ENCODE measurements at places on chromosomes 1 and 21.

DNA sequence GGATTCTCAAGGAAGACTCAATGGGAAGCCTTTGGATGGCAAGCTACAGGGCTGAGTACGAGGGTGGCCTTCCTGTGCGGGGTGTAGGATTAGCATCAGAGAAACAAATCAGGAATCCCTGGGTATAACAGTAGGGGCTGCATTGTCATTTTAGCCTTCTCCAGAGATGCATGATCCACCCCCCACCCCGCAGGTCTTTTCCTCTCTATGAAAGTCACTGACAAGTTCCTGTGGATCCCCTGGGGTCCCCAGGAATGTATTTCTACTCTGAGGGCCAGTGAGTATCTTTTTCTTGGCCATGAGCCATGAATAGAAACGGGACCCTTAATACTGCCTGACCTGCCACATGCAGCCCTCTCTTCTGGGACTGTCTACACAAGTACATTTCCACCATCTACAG, 473.0 kb upstream of the VAMP3 start:
- no peaks in the 10 kb centered on the region for H3K27me3 ChIP-seq
- no peak for DNase-seq
- H3K4me1 ChIP-seq, result peaks cover 32% of the 10 kb centered on the region
- no peak overlapping the region for H3K4me3 ChIP-seq
- H3K36me3 ChIP-seq, result no peaks in the 10 kb centered on the region

- peaks cover 4% of the 10 kb centered on the region for H3K4me1 ChIP-seq
- H3K27me3 ChIP-seq, result no peaks in the 10 kb centered on the region
- H3K27ac ChIP-seq, result no peak overlapping the region
- no peak overlapping the region for H3K4me3 ChIP-seq
Observed at GRCh38 chr1:14782741-14783591, 184.5 kb downstream of the KAZN start.

DNA sequence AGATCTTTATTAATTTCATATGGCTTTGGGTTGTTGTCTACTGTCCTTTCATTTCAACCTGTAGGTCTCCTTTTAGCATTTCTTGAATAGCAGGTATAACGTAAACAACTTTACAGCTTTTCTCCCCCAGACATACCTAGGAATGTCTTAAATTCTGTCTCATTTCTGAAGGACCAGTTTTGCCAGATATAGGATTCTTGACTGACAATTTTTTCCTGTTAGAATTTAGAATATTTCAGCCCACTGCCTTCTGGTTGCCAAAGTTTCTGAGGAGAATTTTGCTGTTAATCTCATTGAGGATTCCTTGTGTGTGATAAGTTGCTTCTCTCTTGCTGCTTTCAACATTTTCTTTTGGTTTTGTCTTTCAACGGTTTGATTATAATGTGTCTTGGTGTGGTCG, 60.1 kb downstream of the CCDC30 start:
- H3K27me3 ChIP-seq, result no peaks in the 10 kb centered on the region
- H3K36me3 ChIP-seq, result no peaks in the 10 kb centered on the region
- H3K27ac ChIP-seq, result no peak overlapping the region
- no peak overlapping the region for H3K4me3 ChIP-seq

GRCh38 chr1:208520438-208521099, 276.4 kb upstream of the PLXNA2 start:
- DNase-seq, result no peak
- no peak overlapping the region for H3K4me3 ChIP-seq
- no peaks in the 10 kb centered on the region for H3K4me1 ChIP-seq
- no peaks in the 10 kb centered on the region for H3K27me3 ChIP-seq
- H3K36me3 ChIP-seq, result no peaks in the 10 kb centered on the region

GRCh38 chr1:173341307-173341706, 134.2 kb upstream of the TNFSF4 start:
- no peaks in the 10 kb centered on the region for H3K36me3 ChIP-seq
- peaks cover 1% of the 10 kb centered on the region for H3K4me1 ChIP-seq
- peak; percentile 56 for DNase-seq
- H3K4me3 ChIP-seq, result no peak overlapping the region
- H3K27ac ChIP-seq, result no peak overlapping the region

GRCh38 chr21:36973986-36974850, 7.7 kb upstream of the HLCS start:
- H3K4me3 ChIP-seq, result no peak overlapping the region
- no peak overlapping the region for H3K27ac ChIP-seq
- H3K27me3 ChIP-seq, result no peaks in the 10 kb centered on the region
- H3K36me3 ChIP-seq, result no peaks in the 10 kb centered on the region

- no peak for DNase-seq
- no peak overlapping the region for H3K27ac ChIP-seq
Observed at GRCh38 chr1:61388566-61388965, 306.2 kb downstream of the NFIA start.

GRCh38 chr1:153312570-153313186, at the start of gene PGLYRP3:
Gene PGLYRP3 (minus strand): TSS chr1:153312952. CDS start chr1:153310665, 2,287 bp downstream.
- H3K4me1 ChIP-seq, result no peaks in the 10 kb centered on the region
- no peaks in the 10 kb centered on the region for H3K36me3 ChIP-seq
- H3K27ac ChIP-seq, result no peak within 1 kb of the TSS
- peaks cover 8% of the 10 kb centered on the region for H3K27me3 ChIP-seq
- DNase-seq, result no peak

GRCh38 chr1:10765734-10766478, 30.5 kb downstream of the CASZ1 start:
- H3K27me3 ChIP-seq, result peaks cover 75% of the 10 kb centered on the region
- no peaks in the 10 kb centered on the region for H3K36me3 ChIP-seq
- H3K27ac ChIP-seq, result no peak overlapping the region
- H3K4me3 ChIP-seq, result no peak overlapping the region
- H3K4me1 ChIP-seq, result no peaks in the 10 kb centered on the region

DNA sequence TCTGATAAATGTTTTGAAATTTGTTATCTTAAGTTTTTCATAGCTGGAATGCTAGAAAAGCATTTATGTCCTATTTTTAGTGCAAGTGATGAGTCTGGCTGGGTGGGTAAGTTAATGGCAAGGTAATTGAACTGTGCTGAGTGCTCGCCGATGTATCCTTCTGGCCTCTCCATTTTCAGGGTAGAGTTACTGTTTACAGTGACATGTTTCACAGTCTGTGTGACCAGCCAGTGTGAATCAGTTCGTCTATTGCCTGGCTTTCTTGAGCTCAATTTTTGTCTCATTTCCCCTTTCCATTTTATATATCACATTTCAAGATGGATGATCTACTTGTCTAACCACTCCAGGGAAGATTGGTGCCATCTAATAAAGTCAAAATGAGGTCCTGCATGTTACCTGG, 44.1 kb downstream of the ITSN1 start:
- H3K4me3 ChIP-seq, result no peak overlapping the region
- H3K4me1 ChIP-seq, result peaks cover 9% of the 10 kb centered on the region
- H3K27ac ChIP-seq, result peak overlapping the region; percentile 69

DNA sequence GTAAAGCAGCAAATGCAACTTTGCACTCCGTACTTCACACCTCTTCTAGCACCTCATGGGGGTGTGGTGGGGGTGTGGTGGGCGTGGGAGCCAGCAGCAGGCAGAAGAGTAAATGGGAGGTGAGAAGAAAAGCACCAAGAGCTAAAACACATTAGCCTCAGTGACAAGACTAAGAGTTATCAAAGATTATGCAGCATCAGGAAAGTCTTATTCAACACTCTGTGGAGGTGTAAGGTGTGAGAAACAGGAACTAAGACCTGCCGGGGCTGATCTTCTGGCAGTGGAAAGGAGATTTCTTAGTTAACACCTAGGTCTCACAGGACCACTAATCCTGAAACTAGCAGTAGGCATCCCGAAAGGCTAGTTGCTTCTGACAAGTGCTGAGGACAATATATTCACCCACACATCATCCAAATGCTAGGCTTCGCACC, 9.9 kb downstream of the TGFBR3 start:
- no peaks in the 10 kb centered on the region for H3K27me3 ChIP-seq
- no peak overlapping the region for H3K27ac ChIP-seq
- DNase-seq, result no peak
- peaks cover 28% of the 10 kb centered on the region for H3K36me3 ChIP-seq
- peaks cover 8% of the 10 kb centered on the region for H3K4me1 ChIP-seq

- H3K27ac ChIP-seq, result no peak overlapping the region
- no peaks in the 10 kb centered on the region for H3K27me3 ChIP-seq
- no peaks in the 10 kb centered on the region for H3K36me3 ChIP-seq
- no peaks in the 10 kb centered on the region for H3K4me1 ChIP-seq
- H3K4me3 ChIP-seq, result no peak overlapping the region
Observed at GRCh38 chr1:215797859-215798258, 230.8 kb downstream of the KCTD3 start.

GRCh38 chr1:53687901-53688300, 51.1 kb downstream of the GLIS1 start:
- DNase-seq, result no peak
- H3K4me1 ChIP-seq, result peaks cover 63% of the 10 kb centered on the region
- no peak overlapping the region for H3K4me3 ChIP-seq
- peaks cover 6% of the 10 kb centered on the region for H3K36me3 ChIP-seq
- H3K27ac ChIP-seq, result peak overlapping the region; percentile 41

DNA sequence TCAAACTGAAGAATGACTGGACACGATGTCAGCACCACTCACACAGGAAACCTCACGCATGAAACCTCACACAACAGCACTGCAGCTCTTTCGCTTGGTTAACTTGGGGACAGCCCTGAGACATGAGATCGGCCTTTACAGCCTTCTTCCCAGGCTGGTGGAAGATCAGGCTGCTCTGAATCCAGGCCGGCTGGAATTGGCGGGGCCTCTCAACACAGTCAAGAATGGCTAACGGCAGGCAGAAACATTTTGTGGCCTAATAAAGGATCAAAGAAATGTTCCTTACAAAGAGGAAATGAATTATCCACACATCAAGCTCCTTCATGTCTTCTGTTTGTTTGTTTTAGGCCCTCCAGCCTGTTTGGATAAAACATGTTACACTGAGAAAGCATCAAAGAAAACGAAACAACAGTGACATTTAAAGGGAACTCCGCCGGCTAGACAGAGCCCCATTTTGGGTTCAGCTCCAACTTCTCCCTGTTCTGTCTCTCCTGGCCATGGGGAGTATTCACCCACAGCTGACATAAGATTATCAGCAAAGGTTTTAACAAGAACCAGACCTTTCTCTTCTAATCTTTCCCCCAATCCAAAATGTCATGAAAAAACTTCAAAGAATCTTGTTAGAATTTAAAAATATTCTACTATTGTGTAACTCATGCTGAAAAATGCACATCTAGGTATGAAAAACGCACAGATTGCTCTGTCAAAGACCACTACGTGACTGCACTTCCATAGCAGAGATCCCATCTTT, 131.2 kb downstream of the SLC45A1 start:
- no peak overlapping the region for H3K4me3 ChIP-seq
- no peaks in the 10 kb centered on the region for H3K36me3 ChIP-seq
- DNase-seq, result peak; percentile 73
- peak overlapping the region; percentile 5 for H3K27ac ChIP-seq
- H3K4me1 ChIP-seq, result peaks cover 2% of the 10 kb centered on the region

DNA sequence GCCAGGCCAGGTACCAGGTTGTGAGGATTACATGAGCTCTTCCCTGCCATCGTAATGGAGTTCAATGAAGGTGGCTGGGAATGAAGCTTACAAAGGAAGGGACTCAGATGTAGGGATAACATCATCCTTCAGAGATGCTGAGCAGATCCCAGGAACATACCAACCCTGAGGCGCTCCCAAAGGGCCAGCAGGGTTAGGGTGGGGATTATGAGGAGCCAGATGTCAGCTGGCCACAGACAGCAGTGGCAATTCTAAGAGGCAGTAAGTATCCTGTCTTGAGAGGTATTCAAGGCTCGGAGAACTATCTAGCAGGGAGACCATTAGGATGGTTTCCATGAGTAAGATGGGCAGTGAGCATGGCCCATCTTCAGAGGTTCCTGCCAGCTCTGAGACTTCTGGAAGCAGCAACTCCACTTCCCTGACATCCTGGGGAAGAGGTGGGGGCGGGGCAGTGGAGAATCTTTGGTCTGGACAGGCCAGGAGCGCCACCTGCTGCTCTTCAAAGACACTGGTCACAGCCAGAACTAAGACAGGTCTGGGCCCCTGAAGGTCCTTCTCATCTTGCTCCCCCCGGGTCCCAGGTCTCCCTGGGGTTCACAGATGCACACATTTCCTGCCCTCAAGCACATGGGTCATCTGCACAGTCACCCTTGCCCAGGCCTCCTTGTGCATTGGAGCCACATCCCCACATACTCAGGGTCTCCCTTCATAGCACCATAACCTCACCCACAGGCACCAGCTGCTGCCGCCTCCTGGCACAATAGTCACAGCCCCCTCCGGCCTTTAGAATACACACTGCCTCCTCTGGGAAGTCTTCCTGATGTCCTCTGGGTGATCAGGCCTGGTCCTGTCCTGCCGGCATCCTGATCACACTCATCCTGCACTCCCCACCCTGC, 2.7 kb upstream of the SDC3 start:
- H3K27ac ChIP-seq, result no peak overlapping the region
- no peaks in the 10 kb centered on the region for H3K27me3 ChIP-seq
- DNase-seq, result peak; percentile 86
- H3K4me1 ChIP-seq, result peaks cover 24% of the 10 kb centered on the region
- no peaks in the 10 kb centered on the region for H3K36me3 ChIP-seq

DNA sequence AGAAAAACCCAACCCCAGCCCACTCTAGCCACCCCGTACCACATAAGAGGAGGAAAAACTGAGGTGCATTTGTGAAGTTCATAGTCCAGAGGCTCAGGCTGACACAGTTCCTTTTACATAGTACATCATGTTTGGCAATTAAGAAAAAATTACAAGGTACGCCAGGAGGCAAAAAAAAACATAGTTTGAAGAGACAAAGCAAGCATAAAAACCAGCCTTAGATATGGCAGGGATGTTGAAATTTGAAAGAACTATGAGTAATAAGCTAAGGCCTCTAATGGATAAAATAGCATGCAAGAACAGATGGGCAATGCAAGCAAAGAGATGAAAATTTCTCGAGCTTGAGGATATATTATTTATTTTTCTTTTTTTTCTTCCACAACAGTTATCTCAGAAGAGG, 31.9 kb downstream of the MIXL1 start:
- no peaks in the 10 kb centered on the region for H3K27me3 ChIP-seq
- no peaks in the 10 kb centered on the region for H3K36me3 ChIP-seq

DNA sequence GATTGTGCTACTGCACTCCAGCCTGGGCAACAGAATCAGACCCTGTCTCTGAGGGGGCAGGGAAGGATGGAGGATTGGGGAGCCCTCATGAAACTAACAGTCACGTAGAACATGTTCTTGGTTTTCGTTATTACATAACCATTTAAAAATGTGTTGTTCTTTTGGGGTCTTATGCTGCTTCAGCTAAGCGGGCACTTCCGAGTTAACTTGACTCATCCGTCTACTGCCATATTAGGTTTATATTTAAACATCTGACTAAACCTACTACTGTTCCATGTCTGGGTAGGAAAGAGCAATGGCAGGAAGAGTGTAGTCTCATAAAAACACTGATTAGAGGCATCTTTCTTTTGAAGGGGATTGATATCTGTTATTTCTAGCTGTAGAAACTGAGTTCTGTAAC, 59.5 kb upstream of the BMP8A start:
- H3K27ac ChIP-seq, result peak overlapping the region; percentile 80
- DNase-seq, result peak; percentile 66
- peaks cover 98% of the 10 kb centered on the region for H3K36me3 ChIP-seq
- H3K27me3 ChIP-seq, result no peaks in the 10 kb centered on the region
- peaks cover 18% of the 10 kb centered on the region for H3K4me1 ChIP-seq

DNA sequence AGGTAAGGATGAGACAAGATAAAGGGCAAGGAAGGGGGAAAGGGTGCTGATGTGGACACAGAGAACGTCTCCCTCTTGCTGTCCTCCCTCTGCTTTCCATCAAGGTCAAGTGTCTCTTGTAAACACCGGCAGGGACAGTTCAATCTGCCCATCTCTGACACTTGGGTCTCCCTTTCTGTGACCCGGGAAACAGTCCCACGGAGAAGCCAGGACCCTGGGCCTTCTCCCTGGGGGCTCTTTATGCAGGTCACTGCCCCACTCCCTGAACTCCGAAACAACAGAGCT, 254.3 kb downstream of the LTN1 start:
- H3K27me3 ChIP-seq, result no peaks in the 10 kb centered on the region
- no peak overlapping the region for H3K4me3 ChIP-seq
- H3K4me1 ChIP-seq, result no peaks in the 10 kb centered on the region

GRCh38 chr1:63674865-63675419, 81.7 kb downstream of the PGM1 start:
- no peak overlapping the region for H3K4me3 ChIP-seq
- H3K27ac ChIP-seq, result no peak overlapping the region
- no peaks in the 10 kb centered on the region for H3K27me3 ChIP-seq
